ENCODE measurements at places on chromosomes 7 and 10.

- DNase-seq, result peak; percentile 74
These were observed 65.7 kb downstream of the VWA2 start for GRCh38 chr10:114304571-114305421.

DNA sequence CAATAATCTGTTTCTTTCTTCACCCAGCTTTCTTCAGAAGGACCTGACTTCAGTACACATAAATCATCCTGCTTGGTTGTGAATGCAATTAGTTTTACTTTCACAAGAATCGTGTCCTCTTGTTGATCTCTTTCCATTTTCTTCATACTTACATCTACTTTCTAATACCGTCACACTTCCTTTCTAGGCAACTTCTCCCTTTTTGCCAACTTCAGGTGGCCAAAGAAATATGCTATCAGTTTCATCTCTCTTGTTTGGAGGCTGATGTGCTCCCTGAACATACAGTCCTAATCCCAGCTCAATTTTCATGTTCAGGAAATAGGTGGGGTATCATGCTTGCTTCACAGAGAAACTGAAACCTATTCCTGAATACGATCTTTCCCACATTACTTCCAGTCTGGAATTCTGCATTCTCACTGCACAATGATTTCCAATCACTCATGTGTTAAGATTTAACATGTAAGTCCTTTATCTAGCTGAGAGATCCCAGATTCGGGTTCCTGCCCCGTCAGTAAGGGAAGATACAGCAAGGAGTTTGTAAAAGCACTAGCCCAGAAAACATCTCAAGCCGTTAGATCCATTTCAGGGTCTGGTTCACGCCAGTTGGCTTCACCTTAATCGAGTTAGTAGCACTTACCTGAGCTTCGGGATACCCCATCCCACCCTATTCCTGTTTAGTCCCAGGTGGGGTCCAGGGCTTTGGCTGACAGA is 994 bp downstream of the SLC25A28 start:
- DNase-seq, result no peak

DNA sequence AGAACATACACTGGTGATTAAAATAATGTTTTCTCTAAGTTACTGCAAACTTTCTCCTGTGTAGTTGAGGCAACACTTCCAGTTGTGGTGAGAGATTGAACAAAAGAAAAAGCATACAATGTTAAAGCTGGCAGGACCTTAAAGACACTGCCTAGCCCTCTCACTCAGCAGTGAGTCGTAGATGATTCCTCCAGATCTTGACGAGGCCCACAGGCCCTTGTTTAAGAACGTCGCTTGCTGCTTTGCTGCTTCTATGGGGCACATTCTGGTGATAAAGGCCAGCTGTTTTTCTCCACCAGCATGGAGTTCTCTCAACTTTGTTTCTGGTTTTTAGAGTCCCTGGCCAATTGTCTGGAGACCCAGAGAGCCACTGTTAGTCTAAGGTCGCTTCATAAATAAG is 2.8 kb upstream of the DENND11 start:
- DNase-seq, result no peak

GRCh38 chr10:7986851-7987250 is 67.6 kb upstream of the GATA3 start:
- DNase-seq, result no peak
